ENCODE measurements at places on chromosomes 2 and 18.
A peak's percentile ranks its signal among the peaks of the same experiment; 100 is the strongest.

GRCh38 chr18:39208729-39209128 is 1643.1 kb upstream of the CELF4 start:
- DNase-seq, result peak; percentile 4

GRCh38 chr2:196750977-196751631 is 48.4 kb downstream of the GTF3C3 start:
- peak; percentile 78 for DNase-seq

DNA sequence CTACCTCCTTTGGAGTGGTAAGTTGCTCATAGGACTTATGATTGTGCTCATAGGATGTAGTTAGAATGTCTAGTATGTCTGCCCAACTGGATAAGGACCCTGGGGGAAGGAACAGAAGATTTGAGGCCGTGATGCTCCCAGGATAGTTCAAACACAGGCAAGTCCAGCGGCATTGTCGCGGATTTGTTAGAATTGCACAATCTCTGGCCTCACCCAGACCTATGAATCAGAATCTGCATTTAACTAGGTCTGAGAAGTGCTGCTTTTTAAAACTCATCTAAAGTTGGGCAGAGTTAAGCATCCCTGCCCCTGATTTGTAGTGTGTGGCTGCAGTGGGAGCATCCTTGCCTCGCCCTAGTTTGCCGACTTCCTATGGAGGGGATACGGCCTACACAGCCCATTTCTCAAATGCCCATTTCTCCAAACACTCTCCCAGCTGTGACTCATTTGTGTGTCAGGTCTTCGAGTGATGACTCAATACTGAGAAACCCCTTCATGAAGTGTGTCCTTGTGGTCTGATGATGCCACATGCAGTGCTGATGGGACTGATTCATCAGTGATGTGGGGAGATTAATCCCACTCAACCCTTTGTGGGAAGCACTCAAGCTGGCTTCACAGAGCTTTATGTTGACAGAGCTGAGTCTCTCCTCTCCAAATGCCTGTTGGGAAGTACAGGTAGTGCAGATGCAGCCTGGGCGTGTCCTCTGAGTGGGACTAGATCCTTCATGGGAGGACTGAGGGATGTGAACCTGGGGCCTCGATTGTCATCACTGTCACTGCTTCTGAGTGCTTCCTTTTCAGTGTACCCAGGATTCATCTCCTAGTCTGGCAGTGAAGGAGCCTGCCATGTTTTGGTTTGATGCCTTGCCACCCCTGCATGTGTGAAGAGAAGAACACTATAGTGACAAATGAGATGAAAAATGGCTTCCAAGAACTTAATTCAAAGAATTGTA is 18.7 kb downstream of the SMIM21 start:
- peak; percentile 59 for DNase-seq

DNA sequence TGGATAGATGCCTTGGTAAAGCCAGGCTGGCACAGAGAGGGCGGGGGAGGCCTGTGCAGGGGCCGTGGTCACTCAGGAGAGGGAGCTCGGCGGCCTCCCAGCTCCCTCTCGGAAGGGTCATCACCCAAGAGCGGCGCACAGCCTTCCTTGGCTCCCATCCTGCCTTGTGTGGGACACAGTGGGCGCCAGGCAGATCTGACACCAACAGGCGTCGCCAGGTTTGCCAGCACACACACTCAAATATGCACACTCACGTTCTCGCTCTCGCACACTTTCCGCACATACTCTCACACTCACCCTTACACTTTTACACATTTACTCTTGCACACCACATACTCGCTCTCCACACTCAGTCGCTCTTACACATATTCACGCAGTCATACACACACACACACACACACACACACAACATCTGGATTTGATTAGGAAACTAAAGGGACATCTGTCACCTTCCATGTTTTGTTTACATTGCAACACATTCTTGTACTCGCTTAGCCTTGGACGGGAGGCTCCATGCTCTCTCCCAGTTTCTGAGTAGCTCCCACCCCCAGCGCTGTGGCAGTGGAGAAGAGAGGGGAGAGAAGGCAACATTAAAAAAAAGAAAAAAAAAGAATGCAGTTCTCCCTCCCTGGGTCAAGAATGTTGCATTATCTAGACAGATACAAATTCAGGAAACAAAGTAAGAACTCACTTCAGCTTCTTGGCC is 10.5 kb downstream of the CHMP1B start:
- no peak for DNase-seq

DNA sequence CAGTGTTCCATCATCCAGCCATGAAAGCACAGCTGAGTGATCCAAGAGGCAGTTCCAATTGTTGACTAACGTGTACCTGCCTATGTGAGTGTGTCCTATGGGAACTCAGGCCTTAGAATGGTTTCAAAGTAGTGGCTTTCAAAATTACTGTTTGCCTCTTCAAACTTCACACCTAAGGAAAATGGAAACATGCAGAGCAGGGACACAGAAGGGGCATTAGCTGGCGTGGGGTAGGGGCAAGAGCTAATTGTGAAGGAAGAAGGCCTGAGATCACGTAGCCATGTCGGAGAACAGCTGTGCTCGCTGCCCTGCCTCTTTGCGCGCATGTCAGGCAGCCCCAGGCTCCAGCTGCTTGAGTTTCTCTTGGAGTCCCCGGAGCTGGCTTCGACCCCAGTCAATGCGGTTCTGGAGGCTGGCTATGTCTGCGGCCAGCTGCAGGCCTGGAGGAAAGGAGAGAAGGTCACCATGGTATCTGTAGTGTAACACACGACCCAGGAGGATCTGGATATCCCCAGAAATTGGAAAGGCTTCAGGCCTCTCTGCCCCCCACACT is 3.8 kb upstream of the IMP4 start:
- no peak for DNase-seq

GRCh38 chr2:132692816-132693215 is 22.8 kb upstream of the LYPD1 start:
- no peak for DNase-seq

DNA sequence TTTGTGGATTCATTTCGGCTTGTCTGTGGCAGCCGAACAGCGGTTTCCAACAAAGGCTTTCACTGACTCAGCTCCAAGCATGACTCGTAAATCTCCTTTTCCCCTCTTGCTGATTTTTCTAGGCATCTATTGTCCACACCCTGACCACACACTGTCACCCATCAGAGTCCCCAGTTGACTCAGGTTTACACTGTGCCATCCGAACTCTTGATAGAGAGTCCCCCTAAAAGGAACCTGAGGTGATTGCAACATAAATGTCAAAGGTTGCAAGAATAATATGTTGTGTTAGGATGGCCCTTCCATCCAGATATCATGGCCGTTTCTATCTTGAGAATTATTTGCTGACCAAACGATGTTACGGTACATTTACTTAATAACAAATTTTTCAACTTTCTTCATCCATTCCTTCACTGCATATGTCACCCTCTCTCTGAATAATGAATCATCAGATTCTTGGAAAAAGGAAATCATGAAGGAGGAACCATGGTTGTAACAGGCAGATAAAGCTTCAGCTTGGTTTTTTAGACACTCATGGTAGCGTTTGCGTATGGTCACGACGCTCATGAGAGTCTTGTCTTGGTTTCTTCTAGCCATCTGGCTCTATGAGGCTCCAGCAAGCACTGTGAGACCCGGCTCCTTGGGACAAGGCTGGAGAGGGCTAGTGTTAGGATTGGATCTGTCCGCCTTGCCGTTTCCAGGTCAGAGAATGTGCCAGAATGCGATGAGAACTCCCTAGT is 72.1 kb downstream of the NPAS2 start:
- DNase-seq, result peak; percentile 40

GRCh38 chr18:57480733-57481132 is 45.6 kb downstream of the ONECUT2 start:
- no peak for DNase-seq
